ENCODE measurements at places on chromosomes 1 and 21.
A peak's percentile ranks its signal among the peaks of the same experiment; 100 is the strongest.

- no peak for DNase-seq
Observed at GRCh38 chr1:85229574-85230097, 28.8 kb upstream of the SYDE2 start.

GRCh38 chr1:161899091-161899490 is 124.6 kb downstream of the OLFML2B start:
- no peak for DNase-seq

DNA sequence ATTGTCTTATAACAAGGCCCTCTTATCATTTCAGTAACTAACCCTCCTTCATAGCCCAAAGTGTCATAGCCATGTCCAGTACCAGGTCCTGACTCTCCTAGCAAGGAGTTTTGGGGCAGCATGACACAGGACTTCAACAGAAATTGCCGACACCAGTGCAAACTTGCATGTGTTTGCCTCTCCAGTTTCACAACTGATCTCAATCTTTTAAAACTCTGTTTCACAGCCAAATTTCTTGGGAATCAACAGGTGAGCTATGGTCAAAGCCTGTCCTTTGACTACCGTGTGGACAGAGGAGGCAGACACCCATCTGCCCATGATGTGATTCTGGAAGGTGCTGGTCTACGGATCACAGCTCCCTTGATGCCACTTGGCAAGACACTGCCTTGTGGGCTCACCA is 36.8 kb downstream of the LAMC2 start:
- no peak for DNase-seq

DNA sequence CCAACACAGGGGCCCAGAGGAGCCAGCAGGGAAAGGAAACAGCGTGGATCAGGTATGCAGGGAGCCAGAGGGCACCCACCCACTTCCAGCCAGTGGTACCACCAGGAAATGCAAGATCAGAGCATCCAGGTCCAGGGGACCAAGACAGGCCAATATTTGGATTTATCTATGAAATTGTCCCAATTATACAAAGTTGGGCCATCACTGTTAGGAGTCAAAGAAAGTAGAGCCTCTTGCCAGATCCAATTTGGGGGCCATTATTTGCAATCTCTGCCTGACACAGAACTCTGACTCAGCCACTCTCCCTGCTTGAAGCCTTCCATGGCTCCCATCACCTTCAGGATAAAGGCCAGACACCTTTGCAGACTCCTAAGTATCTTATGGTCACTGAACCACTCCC is 21.1 kb upstream of the TAS1R2 start:
- no peak for DNase-seq

DNA sequence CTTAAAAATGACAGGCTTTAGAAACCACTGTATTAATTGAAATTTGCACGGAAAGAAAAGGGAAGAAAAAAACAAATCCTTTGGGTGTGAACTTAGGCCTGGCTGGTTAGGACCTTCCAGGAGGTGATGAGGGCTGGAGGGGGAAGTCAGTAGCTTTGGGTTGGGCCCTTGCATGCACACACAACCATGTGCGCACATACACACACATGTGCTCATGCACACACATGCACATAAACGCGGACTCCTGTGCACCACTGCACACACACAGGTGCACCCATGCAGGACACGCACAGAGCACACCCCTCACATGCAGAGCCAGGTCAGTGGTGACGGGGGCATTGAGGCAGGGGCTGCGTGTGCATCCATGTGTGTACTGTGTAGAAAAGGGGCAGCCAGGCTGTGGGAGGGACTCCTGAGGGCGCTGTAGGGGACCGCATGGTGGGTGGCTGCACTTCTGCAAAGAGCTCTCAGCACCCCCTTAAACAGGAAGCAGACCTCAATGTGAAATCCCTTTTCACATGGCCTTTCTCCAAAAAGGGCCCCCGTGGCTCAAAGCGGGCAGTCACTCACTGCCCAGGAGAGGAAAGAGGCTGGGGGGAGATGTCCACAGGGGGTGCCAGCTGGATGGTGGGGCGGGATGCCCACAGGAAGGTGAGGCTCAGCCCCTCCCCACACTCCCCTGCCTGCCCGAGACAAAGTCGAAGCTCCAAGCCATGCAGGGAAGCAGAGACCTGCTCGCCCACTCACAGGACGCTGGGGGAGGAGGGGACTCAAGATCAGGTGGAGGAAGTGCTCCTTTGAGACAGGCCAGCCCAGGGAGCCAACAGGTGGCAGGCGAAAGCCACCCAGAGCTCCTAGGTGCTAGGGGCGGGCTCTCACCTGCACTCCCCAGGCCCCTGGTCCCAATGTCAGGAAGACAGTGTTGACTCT is 95.2 kb downstream of the ITPKB start:
- DNase-seq, result peak; percentile 80

GRCh38 chr1:169371404-169371803 is 3.4 kb downstream of the BLZF1 start:
- no peak for DNase-seq

DNA sequence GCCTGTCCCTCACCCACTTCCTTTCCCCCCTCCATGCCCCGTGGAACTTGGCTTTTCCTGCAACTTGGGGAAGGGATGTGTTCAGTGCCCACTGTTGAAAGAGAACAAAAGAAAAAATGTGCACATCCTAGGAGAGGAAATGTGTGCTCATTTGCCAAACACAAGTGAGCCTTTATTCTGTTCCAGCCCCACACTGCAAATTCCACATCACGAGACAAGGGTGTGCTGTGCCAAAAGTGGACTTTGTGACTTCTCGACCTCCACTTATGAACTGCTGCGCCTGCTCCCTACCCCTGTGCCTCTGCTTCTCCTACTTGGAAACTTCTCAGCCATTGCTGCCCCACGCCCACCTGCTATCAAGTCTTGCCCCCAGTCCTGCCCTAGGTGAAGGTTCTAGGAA is 97.0 kb upstream of the GRIK3 start:
- no peak for DNase-seq

DNA sequence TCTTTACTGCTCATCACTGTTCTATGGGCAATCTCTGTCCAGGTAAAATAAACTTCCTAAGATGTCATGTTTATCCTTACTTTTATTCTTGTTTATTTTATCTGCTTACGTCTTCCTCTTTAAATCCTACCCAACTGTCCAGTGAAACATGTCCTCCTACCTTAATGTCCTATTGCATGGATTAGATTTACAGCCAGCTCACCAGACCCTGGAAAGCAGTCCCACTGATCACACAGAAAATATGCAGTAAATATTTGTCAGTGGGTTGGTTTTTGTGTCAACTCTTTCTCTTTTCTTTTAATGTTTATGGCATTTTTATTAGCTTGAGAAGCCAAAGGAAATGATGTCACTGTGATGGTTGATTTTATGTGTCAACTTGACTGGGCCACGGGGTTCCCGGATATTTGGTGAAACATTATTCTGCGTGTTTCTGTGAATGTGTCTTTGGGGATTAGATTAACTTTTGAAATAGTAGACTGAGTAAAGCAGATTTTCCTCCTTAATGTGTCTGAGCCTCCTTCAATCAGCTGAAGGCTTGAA is 258.3 kb downstream of the SRGAP2C start:
- no peak for DNase-seq

GRCh38 chr21:46193829-46194373 is 9.6 kb upstream of the SPATC1L start:
- DNase-seq, result no peak

DNA sequence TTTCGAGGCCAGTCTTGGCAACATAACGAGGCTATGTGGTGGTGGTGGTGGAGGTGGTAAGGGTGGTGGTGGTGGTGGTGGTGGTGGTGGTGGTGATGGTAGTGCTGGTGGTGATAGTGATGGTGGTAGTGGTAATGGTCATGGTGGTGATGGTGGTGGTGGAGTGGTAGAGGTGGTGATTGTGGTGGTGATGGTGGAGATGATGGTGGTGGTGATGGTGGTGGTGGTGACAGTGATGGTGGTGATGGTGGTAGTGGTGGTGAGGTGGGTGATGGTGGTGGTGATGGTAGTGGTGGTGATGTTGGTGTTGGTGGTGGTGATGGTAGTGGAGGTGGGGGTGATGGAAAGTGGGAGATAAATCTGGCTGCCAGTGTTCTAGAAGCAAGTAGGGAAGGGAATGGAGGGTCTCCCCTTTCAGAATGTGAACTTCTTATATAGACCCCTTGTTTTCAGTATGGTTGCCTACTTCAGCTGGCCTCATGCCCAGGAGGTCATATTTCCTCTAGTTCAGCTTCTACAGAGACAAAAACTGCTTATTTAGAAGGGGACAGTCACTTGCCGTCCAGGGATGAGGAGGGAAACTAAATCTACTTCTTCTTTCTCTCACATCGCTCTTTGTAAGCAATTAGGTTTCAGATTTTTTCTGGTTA is 27.5 kb downstream of the SH3BGR start:
- DNase-seq, result no peak

- no peak for DNase-seq
Observed at GRCh38 chr1:81915937-81916336, 115.2 kb downstream of the ADGRL2 start.

- DNase-seq, result no peak
Observed at GRCh38 chr1:167248707-167249642, 28.3 kb downstream of the POU2F1 start.

DNA sequence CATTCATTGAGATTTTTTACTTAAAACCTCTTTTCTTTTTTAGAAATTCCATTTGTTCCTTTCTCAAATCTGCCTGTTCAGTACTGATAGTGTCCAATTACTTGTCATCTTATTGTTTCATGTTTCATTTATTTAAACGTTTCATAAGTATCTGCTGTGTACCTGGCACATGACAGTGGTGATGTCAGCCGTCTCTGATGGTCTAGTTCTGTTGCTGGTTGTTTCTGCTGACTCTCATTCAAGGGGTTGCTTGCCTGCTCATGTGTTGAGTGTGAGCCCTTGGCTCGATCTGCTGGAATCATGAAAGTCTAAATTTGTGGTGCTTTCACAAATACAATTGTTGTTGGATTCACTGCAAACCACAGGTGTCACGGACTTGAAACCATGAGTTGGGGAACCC is 25.5 kb upstream of the C2CD2 start:
- DNase-seq, result no peak

GRCh38 chr1:180988253-180988752 is 34.4 kb downstream of the STX6 start:
- DNase-seq, result no peak

Measured in GM12891 (cell line).